ENCODE measurements at places on chromosomes 12 and 14.

GRCh38 chr12:113936460-113936859 is 29.7 kb downstream of the RBM19 start:
- DNase-seq: no peak

- no peak for DNase-seq
Observed at GRCh38 chr12:107057071-107057834, 36.1 kb downstream of the CRY1 start.

DNA sequence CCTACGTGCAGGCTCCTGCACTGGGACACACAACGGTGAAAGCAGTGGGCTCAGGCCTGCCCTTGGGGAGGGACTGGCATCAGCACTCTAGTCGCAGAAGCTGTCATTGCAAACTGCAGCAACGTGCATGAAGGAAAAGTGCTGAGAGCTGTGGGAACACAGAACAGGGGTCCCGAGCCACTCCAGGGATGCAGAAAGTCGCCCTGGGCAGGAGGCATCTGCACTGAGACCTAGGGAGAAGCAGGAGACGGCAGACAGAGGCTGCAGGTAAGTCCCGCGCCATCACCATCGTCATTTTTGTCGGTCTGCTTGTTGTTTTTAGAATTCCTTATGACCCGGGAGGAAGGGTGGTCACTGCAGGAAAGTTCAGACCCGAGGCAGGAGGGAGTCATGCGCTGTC is 21.6 kb upstream of the RIMBP2 start:
- DNase-seq: no peak

GRCh38 chr12:58881816-58882215 is 38.5 kb downstream of the LRIG3 start:
- no peak for DNase-seq

GRCh38 chr12:116241157-116241759 is 36.2 kb downstream of the MED13L start:
- peak; percentile 49 for DNase-seq

GRCh38 chr14:55297611-55298499 is 26.6 kb downstream of the FBXO34 start:
- peak; percentile 29 for DNase-seq

DNA sequence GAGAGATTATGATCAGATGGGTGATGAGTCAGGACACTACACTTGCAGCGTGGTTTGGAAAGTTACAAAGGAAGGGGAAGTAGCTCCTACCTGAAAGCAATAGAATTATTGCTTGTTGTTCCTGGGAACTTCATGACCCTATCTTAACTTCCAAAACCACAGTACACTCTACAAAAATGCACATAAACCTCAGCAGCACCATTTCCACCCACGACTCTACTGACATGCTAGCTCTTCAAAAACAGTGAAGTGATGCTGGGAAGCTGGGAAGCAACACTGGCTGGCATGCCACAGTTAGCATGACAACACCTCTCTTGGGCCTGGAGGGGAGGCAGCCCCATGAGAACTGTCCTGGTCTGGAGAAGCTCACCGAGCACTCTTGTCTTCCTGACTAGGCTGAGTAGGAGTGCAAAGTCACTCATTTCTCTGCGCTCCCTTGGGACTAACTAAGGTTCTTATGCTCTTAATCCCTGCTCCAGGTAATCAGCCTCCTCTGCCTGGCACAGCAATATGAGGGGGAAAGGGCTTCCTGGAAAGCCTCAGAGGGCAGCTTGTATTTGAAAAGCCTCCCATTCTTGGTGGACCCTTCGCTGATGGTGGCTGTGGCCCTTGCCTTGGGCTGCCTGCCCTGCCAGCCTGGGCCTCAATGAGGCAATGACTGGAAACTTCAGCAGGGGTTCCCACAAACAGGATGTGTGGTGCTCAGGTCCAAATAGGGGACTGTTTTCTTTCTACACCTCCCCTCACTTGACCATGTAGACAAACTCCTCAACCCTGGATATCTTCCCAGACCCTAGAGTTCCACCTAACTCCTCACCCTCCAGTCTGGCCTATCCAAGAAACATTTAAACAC is 1.2 kb downstream of the KRT3 start:
- peak; percentile 24 for DNase-seq

GRCh38 chr14:26636561-26636960 is 38.7 kb upstream of the NOVA1 start:
- DNase-seq: no peak

DNA sequence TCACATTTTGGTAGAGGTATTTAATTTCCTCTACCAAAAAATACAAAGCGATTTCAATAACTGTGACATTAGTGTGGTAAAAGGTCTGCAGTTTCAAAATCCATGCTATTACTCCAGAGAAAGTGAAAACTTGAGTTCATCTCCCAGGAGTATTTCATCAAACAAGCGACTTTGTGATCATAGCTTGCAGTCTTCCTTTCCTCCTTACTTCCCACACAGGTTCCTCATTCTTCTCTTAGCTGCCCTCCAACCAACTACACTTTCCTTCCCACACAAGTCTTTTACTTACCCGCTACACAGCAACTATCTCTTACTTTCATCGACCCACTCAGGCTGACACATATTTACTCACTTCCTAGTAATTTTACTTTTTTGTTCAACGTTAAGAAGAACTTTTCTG is 413.4 kb upstream of the USP15 start:
- no peak for DNase-seq

DNA sequence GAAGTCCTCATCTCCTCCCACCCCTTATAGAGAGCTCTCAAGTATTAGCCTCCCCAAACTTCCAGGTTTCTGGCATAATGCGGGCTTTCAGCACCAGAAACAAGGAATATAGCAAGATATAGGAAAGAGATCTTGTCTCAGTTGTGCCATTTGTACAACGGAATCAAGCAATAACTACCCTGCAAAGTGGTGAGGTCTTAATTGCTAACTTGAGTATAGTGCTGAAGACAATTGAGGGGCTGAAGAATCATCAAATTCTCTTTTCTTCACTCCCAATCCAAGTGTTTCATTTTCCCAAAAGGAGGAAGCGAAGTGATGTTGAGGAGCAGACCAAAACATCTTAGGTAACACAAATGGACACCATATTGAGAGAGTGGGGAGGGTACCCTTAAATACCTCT is 26.8 kb upstream of the ANP32D start:
- DNase-seq: no peak

DNA sequence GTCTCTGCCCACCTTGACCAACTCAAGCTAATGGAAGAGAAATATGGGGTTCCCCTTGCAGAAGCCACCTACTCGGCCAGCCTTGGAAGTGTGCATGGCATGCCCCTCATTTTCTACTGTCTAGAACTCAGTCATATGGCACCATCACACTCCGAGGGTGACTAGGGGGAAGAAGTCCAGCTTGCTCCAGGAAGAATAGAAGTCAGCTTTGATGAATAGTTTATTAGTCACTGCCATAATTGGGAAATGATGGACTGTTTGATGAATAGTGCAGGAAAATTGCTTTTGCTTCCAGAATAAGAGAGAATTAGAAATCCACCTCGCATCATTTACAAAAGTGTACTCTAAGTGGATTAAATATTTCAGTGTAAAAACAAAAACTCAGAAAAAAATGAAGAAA is 1030.6 kb downstream of the VRK1 start:
- no peak for DNase-seq

DNA sequence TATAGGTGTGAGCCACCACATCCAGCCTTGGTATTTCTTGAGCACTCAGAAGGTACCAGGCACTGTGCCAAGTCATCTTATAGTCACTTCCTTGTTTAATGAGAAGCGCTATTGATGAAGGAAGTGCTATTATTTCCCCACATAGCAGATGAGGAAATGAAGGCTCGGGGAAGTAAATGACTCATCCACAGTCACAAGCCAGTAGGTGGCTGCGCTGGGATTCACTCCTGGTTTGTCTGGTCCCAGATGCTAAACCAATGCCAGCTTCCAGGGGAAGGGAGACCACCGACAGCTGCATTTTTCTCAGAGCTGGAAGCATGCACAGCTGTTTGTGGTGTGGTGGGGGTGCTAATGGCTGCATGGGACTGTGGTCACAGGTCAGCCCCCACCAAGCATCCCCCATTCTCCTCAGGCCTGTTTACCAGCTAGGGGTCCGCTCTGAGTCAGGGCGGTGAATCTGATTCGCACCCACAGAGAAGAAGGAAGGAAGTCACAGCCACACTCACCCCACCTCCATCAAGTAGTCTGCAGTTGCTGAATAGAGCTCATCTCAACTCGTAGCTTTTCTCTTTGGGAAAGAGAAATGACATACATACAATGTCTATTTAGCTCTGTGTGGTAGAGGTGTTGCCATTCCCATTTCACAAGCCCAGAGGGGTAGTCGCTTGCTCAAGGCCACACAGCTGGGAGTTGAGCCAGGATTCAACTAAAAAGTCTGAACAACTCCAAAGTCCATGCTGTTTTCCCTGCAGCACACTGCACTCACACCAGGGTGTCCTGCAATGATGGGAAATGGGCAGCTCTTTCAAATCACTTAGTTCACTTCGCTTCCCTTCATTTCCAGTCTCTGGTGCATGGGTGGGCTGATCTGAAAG is 6.3 kb upstream of the LTBP2 start:
- DNase-seq: peak; percentile 82

DNA sequence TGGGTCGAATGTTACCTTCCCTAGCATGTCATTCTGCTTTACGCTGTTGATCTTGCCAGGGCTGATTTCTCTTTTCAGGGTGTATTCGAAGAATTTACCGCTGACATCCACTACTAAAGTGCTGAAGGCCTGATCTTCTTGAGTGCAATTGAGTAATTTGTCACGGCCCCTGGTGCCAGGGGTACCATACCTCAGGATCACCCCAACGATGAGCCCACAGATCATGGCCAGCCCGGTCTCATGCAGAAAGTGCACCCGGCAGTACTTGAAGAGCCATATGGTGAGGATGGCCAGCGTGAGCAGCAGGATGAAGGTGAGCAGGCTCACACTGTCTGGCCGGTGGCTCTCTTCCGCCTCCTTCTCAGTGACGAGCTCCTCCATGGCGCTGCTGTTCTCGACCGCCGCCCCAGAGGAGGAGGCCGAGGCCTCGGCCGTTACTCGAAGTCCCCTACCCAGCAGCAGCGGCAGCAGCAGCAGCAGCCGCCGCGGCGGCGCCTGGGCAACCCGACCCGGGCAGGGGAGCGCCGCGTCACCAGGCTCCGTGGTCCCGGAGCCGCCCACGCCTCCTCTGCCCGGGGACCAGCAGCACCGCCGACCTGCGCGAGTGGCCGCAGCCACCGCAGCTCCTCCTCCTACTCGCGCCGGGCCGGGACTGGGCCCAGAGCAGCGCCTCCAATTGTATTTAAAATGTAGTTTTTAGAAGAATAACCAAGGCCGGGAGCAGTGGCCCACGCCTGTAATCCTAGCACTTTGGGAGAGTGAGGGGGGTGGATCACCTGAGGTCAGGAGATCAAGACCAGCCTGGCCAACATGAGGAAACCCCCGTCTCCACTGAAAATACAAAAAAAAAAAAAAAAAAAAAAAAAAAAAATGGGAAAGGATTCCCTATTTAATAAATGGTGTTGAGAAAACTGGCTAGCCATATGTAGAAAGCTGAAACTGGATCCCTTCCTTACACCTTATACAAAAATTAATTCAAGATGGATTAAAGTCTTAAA is 58.5 kb upstream of the TMPO start:
- peak; percentile 38 for DNase-seq

GRCh38 chr12:111216387-111217159 is 152.3 kb downstream of the PHETA1 start:
- DNase-seq: no peak

DNA sequence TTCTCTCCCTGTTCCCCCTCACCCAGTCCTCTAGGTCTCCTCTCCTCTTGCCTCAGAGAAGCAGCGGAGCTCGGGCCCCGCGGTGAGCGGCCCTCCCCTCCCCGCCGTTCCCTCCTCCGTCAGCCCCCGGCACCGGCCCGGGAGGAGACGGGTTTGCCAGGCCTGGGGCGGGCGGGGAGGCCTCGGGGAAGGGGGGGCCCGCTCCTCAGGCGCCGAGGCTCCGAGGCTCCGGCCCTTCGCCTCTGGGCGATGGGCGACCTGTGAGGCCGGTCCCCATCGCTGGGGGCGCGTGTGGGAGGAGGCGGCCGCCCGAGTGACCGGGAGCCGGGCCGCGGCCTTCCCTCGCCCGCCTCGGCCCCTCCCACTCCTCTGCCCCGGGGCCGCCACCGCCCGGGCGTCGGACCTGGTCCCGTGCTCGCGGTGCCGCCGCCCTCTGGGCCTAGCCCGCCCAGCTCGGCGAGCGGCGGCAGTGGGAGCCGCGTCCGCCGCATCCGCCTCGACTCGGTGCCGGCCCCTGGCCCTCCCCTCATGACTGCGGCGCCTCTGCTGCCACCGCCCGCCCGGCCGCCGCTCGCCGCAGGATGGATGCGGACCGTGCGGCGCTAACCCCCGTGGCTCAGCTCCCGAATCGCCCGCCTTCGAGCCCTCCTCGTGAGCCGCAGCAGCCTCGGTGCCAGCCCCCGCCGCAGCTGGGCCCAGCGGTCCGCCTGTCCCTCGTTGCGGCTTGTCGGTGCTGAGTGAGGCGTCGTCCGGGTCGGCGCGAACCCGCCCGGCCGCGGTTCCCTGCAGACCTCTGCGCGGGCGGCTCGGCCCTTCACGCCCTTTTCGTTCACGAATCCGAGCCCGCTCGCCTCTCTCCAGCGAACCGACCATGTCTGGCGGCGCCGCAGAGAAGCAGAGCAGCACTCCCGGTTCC is 574 bp downstream of the WNK1 start:
- DNase-seq: peak; percentile 64

DNA sequence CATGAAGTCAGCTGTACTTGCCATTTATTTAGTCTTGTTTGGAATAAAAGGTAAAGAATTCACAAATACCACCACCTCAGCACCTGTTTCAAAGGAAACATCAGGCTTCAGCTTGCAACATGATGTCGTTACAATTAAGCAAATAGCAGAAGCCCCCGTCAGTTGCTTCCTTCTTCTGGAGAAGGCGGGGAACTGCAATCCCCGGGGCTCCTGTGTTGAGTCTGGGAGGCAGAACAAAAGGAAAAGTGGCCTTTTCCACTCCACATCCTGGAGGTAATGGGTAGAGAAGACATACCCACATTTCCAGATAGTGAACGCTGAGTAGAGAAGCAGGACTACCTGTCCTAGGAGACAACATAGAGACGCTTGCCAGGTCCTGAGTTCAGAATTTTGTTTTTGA is 92.8 kb downstream of the DNAH10 start:
- no peak for DNase-seq

GRCh38 chr14:49017447-49017846 is 568.7 kb downstream of the RPS29 start:
- no peak for DNase-seq

- no peak for DNase-seq
Observed at GRCh38 chr12:80456513-80456912, 12.5 kb downstream of the PTPRQ start.

DNA sequence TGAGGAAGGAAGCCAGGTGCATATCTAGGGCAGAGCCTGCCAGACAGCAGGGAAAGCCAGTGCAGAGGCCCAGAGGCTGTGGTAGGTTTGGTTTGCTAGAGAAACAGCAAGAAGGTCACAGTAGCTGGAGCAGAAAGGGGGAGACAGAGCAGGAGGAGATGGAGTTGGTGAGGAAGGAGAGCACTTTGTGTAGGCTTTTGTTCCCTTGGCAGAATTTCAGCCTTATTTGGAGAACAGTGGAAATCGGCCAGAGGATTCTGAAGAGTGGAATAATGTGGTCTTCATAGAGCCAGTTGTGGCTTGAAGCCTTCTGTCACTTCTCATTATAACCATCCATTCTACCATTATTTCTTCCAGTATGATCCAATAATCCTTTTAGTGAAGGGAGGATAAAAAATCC is 212.9 kb upstream of the FAR2 start:
- no peak for DNase-seq
